Sigmoid colon (tissue), 7 donors: ENCODE measurements at places on chromosomes 12 and 14.

DNA sequence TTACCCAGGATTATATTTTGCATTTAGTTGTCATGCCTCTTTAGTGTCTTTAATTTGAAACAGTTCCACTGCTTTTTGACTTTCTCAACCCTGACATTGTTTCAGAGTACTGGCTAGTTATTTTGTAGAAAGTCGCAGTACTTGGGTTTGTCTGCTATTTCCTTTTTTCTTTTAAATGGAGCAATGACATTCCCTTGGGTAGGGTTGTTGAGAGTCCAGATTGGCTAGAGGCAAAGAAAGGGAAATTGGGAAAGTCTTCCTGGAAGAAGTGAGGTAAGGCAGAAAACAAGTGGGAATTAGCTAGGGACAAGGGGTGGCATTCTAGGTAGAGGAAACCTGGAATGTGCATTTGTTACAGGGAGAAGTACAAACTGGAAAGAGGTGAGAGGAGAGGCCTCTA, 245.9 kb downstream of the EMP1 start:
- H3K27ac ChIP-seq: no peak overlapping the region
- H3K27me3 ChIP-seq: no peaks in the 10 kb centered on the region
- H3K4me3 ChIP-seq: no peak overlapping the region
- peaks cover 11% of the 10 kb centered on the region for H3K4me1 ChIP-seq

DNA sequence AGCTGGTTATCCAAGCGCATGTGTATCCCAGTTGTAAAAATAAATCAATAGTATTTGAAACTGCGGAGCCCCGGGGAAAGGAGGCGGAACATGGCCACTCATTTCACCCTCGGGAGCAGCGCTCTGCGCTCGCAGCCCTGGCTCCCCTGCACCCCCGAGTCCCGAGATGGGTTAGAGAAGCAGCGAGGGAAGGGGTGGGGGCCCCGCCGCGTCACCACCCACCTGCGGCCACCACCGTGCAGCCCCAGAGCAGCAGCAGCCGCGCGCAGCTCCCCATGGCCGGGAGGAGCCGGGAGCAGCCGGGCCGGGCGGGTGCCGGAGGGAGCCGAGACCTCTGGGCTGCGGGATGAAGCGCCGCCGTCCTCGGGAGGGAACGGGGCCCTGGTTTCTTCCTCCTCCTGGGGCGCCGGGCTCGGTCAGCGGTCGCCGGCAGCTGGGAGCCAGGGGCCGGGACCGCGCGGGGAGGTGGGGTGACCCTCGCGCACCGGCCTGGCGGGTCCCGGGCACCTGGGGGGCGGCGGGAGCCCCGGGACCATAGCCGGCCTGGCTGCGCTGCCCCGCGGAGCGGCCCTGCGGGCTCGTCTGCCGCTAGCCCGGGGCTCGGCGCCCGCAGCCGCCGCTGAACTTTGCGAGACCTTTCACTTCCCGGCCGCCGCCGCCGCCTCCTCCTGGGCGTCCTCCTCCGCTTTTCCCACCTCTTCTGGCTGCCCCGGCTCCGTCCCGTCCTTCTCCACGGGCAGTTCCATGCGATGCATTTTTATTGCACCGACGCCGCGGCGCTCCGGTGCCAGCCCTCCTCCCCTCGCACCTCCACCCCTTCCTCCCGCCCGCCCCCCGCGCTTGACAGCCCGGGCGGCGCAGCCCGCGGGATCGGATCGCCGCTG, at the start of gene NTN4:
Gene NTN4 (minus strand): TSS at position 732 of the 884 bp plus-strand sequence. CDS start 455 bp downstream, at position 277.
- H3K4me3 ChIP-seq: peak within 1 kb of the TSS; percentile 72
- peak; percentile 65 for DNase-seq
- peaks cover 11% of the 10 kb centered on the region for H3K4me1 ChIP-seq
- H3K27ac ChIP-seq: peak within 1 kb of the TSS; percentile 77
- no peaks in the 10 kb centered on the region for H3K27me3 ChIP-seq
- no peaks in the 10 kb centered on the region for H3K36me3 ChIP-seq

DNA sequence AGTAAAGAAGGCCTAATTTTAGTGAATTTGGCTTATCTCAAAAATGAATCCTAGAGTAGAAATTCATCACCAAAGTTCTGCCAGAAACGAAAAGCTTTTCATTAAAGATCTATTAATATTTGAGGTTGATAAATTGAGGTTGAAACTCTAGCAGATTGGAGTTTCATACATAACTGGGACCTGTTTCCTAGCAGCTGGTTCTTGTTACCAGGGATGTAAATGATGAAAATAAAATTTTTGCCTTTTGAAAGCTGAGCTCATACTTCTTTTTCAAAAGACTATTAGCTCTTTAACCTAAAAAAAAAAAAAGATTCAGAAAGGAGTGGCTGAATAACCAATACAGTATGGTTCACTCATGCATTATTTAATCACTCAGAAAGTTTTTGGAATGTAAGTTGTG, 98.3 kb downstream of the PTGER2 start:
- no peaks in the 10 kb centered on the region for H3K27me3 ChIP-seq
- H3K4me1 ChIP-seq: no peaks in the 10 kb centered on the region

GRCh38 chr14:87152693-87153092, 840.3 kb downstream of the GALC start:
- DNase-seq: no peak
- peaks cover 26% of the 10 kb centered on the region for H3K4me1 ChIP-seq
- H3K4me3 ChIP-seq: no peak overlapping the region
- no peaks in the 10 kb centered on the region for H3K27me3 ChIP-seq
- H3K27ac ChIP-seq: no peak overlapping the region

DNA sequence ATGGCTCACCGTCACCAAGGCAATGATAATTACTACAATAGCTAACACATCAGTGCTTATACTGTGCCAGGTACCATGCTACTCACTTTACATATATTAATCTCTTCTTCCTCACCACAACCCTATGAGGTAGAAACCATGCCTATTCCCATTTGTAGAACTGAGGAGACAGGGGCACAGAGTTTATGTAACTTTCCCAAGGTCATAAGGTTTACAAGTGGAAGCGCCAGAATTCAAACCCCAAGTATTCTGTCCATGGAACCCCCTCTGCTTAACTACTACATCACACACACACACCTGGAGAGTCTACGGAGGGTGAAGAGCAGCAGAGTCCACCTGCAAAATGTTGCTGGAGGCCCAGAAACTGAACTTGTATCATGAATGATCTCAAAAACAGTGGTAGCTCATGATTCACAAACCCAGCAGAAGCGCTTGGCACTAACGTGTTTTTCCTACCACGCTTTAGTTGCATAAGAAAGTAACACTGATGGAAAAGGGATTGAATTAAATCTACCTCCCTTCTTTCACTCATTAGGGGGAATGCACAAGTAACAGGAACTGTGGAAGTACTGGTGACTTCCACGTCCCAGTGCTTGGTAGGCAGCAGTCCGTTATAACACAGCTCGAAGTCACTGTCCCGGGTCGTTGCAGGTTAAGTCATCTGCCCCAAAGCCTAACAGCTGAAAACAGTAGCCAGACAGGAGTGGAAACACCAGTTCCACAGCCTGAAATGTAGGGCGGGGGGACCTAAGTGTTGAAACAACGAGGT, 2.0 kb downstream of the ITPR2 start:
- H3K36me3 ChIP-seq: no peaks in the 10 kb centered on the region
- no peak for DNase-seq
- no peaks in the 10 kb centered on the region for H3K27me3 ChIP-seq
- peak overlapping the region; percentile 62 for H3K27ac ChIP-seq
- no peaks in the 10 kb centered on the region for H3K4me1 ChIP-seq

GRCh38 chr14:69937367-69938081, 58.3 kb downstream of the SMOC1 start:
- no peak overlapping the region for H3K4me3 ChIP-seq
- H3K4me1 ChIP-seq: no peaks in the 10 kb centered on the region
- peaks cover 18% of the 10 kb centered on the region for H3K27me3 ChIP-seq

DNA sequence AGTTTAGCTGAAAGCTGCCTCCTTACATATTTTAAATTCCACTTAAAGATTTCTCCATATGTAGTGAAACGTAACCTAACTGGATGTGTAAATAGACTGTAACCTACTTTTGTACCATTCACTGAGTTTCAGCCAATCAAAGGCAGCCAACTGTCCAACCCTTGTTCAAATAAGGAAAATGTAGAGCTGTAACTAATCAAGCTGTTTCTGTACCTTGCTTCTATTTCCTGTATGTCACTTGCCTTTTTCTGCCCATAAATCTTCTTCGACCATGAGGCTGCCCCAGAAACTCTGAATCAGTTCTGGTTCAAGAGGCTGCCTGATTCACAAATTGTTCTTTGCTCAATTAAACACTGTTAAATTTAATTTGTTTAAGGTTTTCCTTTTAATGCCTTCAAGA, 6.3 kb downstream of the SLC7A8 start:
- H3K27me3 ChIP-seq: no peaks in the 10 kb centered on the region
- no peaks in the 10 kb centered on the region for H3K36me3 ChIP-seq
- no peak overlapping the region for H3K4me3 ChIP-seq
- H3K4me1 ChIP-seq: no peaks in the 10 kb centered on the region

GRCh38 chr14:70018713-70019211, 139.5 kb downstream of the SMOC1 start:
- no peak overlapping the region for H3K27ac ChIP-seq
- no peaks in the 10 kb centered on the region for H3K36me3 ChIP-seq
- H3K4me3 ChIP-seq: no peak overlapping the region

GRCh38 chr12:25208554-25208953, 13.5 kb downstream of the ETFRF1 start:
- no peaks in the 10 kb centered on the region for H3K4me1 ChIP-seq
- no peak overlapping the region for H3K27ac ChIP-seq
- H3K4me3 ChIP-seq: no peak overlapping the region
- H3K27me3 ChIP-seq: no peaks in the 10 kb centered on the region
- no peaks in the 10 kb centered on the region for H3K36me3 ChIP-seq
- DNase-seq: no peak

GRCh38 chr12:92765871-92766270, 63.1 kb downstream of the PLEKHG7 start:
- H3K4me3 ChIP-seq: no peak overlapping the region
- H3K4me1 ChIP-seq: no peaks in the 10 kb centered on the region
- DNase-seq: no peak

GRCh38 chr14:98022541-98023520, 1225.6 kb downstream of the VRK1 start:
- no peaks in the 10 kb centered on the region for H3K4me1 ChIP-seq
- no peak overlapping the region for H3K27ac ChIP-seq
- no peak for DNase-seq
- H3K4me3 ChIP-seq: no peak overlapping the region
- no peaks in the 10 kb centered on the region for H3K36me3 ChIP-seq

- no peak overlapping the region for H3K27ac ChIP-seq
- H3K4me3 ChIP-seq: no peak overlapping the region
- H3K36me3 ChIP-seq: no peaks in the 10 kb centered on the region
- no peak for DNase-seq
- no peaks in the 10 kb centered on the region for H3K4me1 ChIP-seq
These were observed 5.8 kb downstream of the GPR68 start for GRCh38 chr14:91238661-91239060.

- H3K4me3 ChIP-seq: no peak overlapping the region
- DNase-seq: no peak
- no peak overlapping the region for H3K27ac ChIP-seq
- no peaks in the 10 kb centered on the region for H3K4me1 ChIP-seq
- H3K36me3 ChIP-seq: no peaks in the 10 kb centered on the region
These were observed 189.2 kb upstream of the RASSF8 start for GRCh38 chr12:25769082-25769945.

- no peaks in the 10 kb centered on the region for H3K36me3 ChIP-seq
- DNase-seq: no peak
- peaks cover 9% of the 10 kb centered on the region for H3K4me1 ChIP-seq
- H3K27me3 ChIP-seq: no peaks in the 10 kb centered on the region
- no peak overlapping the region for H3K27ac ChIP-seq
- H3K4me3 ChIP-seq: no peak overlapping the region
These were observed 4.4 kb upstream of the M6PR start for GRCh38 chr12:8953773-8954402.

- H3K4me1 ChIP-seq: no peaks in the 10 kb centered on the region
- no peak overlapping the region for H3K27ac ChIP-seq
- peaks cover 19% of the 10 kb centered on the region for H3K36me3 ChIP-seq
- no peaks in the 10 kb centered on the region for H3K27me3 ChIP-seq
- H3K4me3 ChIP-seq: no peak overlapping the region
These were observed 79.3 kb downstream of the TESC start for GRCh38 chr12:117019866-117020265.

DNA sequence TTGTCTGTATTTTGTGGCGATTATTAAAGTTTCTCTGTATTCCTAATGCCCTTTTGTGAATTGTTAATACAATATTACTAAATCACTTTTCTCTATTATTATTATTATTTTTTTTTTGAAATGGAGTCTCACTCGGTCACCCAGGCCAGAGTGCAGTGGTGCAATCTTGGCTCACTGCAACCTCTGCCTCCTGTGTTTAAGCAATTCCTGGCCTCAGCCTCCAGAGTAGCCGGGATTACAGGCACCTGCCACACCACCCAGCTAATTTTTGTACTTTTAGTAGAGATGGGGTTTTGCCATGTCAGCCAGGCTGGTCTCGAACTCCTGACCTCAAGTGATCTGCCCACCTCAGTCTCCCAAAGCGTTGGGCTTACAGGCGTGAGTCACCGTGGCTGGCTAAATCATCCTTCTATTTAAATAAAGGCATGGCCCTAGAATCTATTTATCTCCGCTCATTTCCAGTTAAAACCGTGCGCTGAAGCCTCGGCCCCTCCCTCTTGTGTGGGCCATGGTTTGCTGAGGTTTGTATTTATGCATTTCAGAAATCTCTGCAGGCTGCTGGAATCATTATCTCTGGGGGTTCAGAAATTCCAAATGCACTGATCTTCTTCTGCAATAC, 1136.4 kb upstream of the TMEM132C start:
- DNase-seq: no peak
- no peaks in the 10 kb centered on the region for H3K36me3 ChIP-seq
- H3K4me3 ChIP-seq: no peak overlapping the region
- H3K4me1 ChIP-seq: no peaks in the 10 kb centered on the region
- no peaks in the 10 kb centered on the region for H3K27me3 ChIP-seq

DNA sequence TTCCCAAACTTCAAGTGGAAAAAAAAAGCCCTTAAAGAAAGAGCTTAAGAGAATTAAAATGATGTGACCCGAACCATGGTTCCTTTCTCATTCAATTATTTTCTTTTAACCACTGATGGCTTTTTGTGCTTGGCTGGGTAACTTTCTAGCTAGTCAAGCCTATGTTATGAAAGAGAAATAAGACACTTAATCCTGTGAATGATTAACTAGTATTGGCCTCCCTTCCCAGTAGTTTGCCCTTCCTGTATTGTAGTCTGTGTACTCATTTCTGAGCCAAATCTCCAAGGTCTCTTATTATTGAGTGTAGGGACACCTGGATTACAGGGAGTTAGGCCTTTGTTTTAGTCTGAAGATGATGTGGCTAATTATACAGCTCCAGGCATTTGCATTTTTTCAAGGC, 353.0 kb downstream of the RAD51B start:
- no peak overlapping the region for H3K4me3 ChIP-seq
- H3K27ac ChIP-seq: peak overlapping the region; percentile 66
- no peak for DNase-seq
- no peaks in the 10 kb centered on the region for H3K36me3 ChIP-seq
- H3K4me1 ChIP-seq: no peaks in the 10 kb centered on the region

DNA sequence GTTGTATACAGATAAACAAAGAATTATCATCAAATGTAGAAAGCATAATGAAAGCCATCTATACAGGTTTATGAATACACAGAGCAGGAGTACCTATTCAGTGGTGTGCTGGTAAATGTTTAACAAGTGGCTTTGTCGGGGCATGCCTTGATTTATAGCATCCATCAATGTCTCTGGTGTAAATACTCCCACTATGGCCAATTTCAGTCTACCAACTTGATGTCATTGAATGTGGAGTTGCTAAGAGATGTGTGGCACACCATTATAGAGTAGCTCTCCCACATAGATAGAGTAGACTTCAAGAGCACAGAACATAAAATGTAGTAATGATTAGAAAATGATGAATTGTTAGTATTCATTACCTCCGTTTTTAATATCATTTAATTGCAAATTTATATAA, 9.3 kb downstream of the GRIP1 start:
- no peak overlapping the region for H3K27ac ChIP-seq
- H3K36me3 ChIP-seq: no peaks in the 10 kb centered on the region
- H3K4me1 ChIP-seq: no peaks in the 10 kb centered on the region
- H3K4me3 ChIP-seq: no peak overlapping the region
- H3K27me3 ChIP-seq: no peaks in the 10 kb centered on the region
- DNase-seq: no peak
